ENCODE measurements at places on chromosomes 7 and 10.

DNA sequence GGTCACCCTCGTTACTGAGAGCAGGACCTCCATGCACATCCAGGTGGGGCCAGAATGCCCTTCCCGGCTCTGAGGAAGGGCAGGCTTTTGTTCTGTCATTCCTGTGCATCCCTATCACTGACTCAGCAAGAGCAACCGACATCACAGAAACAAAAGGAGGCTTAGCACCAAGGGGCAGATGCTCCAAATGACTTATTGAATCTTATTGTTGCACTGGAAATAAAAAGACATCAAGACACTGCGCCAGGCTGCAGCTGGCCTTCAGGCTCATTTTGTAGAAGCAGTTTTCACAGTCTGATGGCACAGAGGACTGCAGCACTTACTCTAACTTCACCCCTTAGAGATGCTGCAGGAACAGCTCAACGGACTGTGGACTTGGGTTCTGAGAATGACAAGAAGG, 126.4 kb downstream of the PAXIP1 start:
- DNase-seq: no peak

GRCh38 chr10:24502801-24503460, 220.8 kb downstream of the ARHGAP21 start:
- DNase-seq: no peak

DNA sequence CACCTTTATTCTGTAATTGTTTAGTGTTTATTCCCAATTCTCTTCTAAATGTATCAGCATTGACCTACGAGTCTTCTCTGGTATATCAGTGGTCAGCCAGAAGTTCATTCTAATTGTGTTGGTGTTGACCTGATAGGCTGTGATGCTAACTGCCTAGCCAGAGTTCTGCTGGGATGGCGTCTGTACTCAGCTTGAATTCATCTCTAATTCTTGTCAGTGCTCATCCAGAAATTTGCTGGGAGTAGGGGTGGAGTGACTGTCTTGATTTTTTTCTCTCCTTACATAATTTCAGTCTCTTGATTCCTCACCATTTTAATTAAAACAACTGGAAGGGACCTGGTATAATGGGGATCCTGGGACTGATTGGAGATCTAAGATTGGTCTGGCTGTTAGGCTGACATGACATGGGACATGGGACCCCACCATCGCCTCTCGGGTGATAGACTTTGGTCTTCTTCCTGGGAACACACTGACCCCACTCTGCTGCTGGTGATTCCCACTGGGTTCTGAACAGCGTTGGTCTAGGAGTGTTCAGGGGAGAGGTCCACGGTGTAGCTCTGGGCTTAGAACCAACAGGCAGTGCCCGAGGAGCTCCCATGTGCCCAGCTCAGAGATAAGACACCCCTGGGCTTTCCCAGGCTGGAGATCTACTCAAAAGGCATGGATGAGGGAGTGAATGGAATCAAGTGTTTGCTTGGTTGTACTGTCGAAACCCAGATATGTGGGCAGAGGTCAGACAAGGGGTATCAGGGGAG, 3.8 kb downstream of the NEURL1 start:
- DNase-seq: no peak

- DNase-seq: no peak
Observed at GRCh38 chr10:75429159-75429827, 2.1 kb upstream of the LRMDA start.

GRCh38 chr7:87318741-87319140, 26.7 kb upstream of the CROT start:
- DNase-seq: no peak

DNA sequence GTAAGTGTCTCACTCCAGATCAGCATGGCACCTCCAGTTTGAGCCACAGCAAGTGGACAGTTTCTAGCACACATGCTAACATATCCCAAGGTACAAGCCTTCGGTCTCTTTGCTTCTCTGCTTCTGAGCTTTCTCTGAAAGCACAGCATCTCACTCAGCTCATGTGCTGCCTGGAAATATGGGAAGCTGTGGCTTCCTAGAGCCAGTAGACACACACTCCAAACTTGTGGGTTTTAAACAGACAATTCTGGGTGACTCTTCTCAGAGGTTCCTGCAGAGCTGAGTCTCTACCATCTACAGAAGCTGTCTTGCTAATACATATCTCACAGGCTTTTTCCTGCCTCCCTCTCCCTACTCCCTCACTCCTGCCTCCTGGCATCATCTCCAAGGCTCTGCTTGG, 23.9 kb upstream of the TMEM273 start:
- DNase-seq: no peak

DNA sequence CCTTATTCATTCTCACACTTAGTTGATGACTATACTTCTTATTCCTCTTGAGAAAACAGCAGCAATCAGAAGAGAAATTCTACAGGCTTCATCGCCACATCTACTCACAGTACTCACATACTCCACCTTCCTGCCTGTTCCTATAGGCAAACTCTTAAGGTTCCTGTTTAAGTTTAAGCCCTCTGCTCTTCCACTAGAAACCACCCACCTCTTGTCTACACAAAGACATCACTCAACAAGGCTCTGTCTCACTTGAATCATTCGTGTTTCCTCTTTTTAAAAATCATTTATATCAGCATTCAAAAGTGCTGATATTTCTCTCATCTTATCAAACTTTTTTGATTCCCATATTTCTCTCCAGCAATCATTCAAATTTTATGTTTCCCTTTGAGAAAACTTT, 85.5 kb upstream of the ADO start:
- DNase-seq: no peak

GRCh38 chr7:155277385-155277994, 20.2 kb upstream of the INSIG1 start:
- no peak for DNase-seq

- no peak for DNase-seq
Observed at GRCh38 chr7:45682836-45683555, 108.8 kb downstream of the ADCY1 start.

Data from HS-5 (cell line).